ENCODE measurements at places on chromosomes 1 and 21. TPM values are rescaled to one million over a fixed set of nuclear protein-coding genes. Genes with fewer than 3 reads are reported as not detected.

- DNase-seq, result no peak
Measured at GRCh38 chr1:117672756-117673155, 66.9 kb downstream of the TENT5C start.

The SMYD3 gene
- 10.9 TPM for total RNA-seq

DNA sequence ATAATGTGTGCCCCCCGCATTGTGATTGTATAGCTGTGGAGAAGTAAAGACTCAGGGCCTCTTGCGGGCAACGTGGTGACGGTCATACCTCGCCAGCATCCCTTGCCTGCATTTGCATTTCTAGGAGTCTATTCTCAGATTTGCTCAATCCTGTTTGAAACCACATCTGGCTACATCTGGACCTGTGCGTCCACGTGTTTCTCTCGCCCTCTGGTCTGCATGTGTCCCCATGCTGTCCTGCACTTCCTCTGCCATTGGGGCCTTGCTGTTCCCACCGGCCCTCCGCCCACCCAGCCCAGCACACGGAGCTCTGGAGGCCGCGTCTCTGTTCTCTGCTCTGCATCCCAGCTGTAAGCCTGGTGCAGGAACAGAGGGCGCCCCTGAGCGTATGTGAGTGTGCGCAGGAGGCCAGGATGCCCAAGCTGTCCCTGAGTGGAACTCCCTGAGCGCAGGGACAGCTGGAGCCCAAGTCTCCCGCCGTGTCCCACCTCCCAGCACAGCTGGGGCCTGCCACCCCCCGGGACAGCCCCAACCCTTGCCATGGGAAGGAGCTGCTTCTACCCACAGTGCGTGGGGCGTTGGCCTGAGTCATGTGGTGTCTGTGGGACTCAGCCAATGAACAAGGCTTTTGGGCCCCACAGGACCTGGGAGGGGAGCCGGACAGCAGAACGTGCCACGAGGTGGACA, 1.6 kb downstream of the KRTAP10-2 start:
- DNase-seq, result no peak

DNA sequence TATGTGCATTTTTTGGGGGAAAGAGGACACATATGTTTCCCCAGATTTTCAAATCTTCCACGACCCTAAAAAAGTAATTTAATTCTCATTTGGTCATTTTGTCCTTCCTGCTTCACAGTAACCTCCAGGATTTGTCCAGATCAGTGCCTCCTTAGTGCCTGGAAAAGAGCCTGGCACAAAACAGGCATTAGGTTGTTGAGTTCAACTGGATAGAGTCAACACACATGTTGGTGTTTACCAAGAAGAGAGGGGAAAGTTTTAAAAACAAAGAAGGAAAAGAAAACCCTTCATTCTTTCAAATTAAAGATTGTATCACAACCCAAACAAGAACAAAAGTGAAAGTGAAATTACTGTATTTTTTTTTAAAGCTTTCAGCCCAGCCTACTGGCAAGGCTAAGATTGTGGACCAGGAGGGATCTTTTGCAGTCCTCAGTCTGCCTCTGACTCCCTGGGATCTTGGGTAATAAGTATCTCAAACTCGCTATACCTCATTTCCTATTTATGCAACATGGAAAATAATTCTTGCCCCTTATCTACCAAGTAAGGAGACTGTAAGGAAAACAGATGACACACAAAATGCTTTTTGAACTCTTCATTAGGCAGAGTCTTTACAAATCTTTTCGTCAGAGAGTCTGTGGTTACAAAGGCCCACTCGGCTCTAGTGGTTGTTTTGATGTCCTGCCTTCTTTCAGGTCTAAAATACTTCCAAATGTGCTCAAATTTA, 57.8 kb downstream of the ZNF281 start:
- no peak for DNase-seq

DNA sequence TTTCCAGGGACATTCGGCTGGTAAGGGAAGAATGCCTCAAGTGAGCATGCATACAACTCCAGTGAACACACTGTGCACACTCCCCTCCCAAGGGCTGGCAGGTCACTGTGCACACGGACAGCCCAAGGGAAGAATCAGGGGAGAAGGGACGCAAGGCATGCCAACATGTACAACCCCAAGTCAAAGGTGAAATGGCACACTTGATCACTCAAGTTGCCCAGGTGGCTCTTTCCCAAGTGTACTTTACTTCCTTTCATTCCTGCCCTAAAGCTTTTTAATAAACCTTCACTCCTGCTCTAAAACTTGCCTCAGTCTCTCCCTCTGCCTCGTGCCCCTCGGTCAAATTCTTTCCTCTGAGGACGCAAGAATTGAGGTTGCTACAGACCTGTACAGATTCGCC, 13.5 kb upstream of the SLC1A7 start:
- peak; percentile 53 for DNase-seq

Data from lower leg skin (tissue), 4 donors.